Cardiac fibroblast (primary cell): ENCODE measurements at places on chromosomes 2 and 18.

DNA sequence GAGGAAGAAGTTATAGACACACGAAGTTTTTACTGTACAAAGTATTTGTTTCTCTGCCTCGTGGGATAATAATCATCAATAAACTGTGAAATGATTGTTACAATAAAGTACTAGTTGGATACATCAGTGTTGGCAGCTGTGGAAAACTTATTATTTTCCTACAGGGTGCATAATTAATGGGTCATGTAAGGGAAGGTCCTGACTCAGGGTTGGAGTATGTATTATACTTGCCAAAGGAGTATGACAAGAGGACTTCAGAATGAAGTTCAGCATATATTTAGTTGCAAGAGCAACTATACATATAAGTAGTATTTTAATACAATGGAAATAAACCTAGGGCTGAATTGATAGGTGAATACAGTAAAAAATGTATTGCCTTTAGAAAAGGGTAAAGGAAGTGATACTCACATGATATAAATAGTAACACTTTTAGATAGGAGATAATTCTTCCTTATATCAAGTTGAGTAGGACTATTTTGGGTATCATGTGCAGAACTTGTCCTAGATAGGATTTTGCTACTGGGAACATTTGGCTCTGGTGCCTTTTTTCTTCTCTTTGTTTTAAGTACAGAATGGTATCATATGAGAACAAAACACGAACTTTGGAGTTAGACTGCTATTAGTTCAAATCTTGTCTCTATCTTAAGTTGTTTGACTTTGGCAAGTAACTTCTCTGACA, 79.1 kb downstream of the PLCL1 start:
- peak; percentile 78 for DNase-seq

DNA sequence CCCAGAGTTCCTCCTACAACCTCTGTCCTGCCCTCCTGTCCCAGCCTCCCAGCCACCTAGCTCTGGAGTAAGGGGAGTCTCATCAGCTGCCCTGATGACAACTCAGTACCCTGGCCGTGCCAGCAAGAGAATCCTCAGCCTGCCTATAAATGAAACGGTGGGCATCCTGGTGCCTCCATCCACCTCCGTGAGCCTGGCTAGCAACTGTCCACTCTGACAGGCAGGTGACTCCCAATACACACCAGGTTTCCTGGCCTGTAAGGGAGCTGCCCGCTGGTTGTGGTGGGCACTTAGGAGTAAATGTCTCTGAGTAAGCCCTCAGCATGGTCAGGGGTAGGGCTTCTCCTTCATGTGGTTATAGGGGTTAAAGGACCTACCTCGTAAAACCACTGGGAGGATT, 81.5 kb downstream of the XDH start:
- no peak for DNase-seq

DNA sequence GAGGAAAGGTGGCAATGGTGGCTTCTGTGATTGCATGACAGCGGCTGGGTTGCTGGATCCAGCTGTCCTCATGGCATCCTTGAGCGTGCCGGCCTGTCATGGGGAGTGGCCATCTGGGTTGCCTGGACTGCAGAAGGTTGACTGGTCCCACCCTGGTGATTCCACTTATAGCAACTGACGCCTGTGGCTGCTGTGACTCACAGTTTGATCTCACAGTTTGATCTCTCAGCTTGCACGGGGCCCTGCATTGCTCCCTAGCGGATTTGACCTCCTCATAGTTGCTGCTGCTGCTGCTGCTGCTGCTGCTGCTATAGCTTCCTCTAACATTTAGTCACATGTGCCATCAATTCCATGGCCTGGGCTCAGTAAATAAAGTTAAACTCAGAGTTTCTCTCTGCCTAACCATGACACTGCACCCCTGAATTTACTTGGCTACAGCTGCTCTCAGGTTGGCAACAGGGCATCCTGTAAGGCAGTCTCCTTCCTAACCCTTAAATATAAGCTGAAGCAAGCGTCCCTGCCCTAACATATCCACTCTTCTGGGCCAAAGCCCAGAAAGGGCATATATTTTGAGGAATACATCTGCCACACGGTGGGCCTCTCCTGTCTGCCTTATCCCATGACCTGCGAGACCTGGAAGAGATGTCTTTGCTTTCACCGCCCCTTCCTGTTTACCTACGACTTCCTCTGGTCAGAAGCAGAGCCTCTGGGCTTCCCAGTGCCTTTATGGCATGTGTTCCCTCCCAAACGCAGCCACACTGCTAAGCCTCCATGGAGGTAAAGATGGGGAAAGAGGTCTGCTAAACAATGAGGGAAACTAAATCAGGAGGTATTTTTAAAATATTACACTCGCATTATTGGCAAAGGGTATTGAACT, 37.8 kb upstream of the CCDC150 start:
- peak; percentile 85 for DNase-seq

GRCh38 chr2:169119123-169119760, 49.9 kb downstream of the DHRS9 start:
- peak; percentile 47 for DNase-seq

- DNase-seq: no peak
Observed at GRCh38 chr2:159208438-159208837, 78.1 kb downstream of the WDSUB1 start.

DNA sequence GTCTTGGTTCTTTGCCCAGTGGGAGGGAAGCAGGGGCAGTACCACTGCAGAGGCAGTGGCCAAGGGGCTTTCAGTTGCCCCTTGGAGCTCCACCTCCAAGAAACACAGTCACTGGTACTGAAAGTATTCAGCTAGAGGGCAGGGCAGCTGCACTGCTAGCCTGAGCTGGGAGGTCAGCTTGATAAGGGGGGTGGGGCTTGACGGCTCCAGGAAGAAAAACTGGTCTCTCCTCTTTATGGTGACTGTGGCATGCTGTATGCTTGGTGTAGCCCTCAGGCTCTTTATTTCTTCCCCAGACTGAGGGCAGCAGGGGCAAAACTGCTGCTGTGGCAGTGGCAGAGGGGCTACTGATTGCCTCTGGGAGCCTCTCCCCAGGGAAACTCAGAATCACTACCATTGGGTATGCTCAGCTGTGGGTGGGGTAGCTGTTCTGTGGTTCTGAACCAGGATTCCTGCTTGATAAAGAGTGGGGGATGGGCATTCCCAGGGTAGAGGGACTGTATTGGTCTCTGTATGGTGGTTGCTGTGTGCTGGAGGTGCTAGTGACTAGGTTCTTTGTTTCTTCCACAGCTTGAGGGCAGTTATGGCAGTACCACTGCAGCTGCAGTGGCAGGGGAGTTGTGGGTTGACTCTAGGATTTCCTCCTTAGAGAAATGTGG, 134.6 kb upstream of the SCN7A start:
- no peak for DNase-seq

- no peak for DNase-seq
Observed at GRCh38 chr2:195018462-195018861, 638.6 kb upstream of the SLC39A10 start.

DNA sequence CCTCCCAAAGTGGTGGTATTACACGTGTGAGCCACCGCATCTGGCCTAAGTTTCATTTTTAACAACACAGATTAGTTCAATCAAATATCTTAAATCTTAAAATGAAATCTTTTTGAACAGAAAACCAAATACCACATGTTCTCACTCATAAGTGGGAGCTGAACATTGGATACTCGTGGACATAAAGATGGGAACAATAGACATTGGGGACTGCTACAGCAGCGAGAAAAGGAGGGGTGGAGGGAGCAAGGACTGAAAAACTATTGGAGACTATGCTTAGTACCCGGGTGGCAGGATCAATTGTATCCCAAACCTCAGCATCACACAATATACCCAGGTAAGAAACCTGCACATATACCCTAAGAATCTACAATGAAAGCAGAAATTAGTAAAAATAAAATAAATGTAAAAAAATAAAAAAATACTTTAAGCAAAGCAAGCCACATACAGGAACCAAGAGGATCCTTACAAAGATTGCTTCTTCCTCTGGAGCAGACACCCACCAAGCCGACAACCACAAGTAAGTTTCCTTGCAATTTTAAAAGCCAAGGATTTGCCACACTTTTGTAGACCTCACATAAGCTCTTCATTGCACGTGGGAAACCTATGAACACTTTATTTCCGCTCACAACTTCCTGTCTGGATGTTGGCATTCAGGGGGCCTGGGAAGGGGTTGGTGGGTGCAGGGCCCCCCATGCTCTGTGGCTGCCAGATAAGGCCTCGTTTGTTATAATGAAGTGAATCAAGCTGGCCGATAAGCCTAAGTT, 147.9 kb downstream of the MYCN start:
- no peak for DNase-seq

DNA sequence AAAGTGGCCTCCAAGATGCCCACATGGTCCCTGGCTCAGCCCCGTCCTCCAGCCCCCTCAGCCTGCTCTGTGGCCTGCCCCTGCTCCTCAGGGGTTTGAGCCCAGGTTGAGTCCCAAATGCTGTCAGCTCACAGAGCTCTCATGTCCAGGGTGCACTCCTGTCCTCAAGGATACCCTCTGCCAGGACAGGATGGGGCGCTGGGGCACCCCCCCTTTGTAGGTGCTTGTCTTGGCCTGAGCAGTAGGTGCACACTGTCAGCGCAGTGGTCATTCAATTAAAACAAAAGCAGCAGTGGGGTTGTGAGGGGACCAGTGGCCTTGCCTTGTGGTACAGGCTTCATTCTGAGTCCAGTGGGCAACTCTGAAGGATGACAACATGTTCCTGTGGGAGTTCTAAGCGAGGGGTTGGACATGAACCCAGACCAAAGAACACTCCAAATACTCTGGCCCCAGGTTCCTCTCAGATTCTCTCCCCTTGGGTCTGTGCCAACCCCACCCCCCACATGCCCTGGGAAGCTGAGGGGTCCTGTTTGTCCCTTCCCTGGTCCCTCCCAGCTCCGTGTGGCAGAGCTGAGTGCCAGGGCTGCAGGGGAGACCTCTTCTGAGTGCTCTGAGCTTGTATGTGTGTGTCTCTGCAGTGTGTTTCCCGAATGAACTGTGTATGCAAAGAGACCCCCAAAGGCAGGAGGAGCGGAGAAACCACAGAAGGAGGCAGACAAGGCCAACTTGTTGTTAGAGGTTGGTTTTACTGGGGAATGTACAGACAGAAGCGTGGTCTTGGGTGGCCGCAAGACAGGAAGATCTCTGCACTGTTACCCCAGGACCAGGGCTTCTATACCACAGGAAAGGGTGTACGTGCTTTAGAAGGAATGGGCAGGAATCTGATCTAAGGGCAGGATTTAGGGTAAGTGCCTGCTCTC, 155.6 kb upstream of the HS6ST1 start:
- no peak for DNase-seq

DNA sequence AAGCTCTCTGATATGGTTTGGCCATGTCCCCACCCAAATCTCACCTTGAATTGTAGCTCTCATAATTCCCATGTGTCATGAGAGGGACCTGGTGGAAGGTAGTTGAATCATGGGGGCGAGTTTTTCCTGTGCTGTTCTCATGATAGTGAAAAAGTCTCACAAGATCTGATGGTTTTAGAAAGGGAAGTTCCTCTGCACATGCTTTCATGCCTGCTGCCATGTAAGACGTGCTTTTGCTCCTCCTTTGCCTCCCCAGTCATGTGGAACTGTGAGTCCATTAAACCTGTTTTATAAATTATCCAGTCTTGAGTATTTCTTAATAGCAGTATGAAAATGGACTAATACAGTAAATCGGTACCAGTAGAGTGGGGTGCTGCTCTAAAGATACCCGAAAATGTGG, 34.9 kb downstream of the LTBP1 start:
- no peak for DNase-seq

GRCh38 chr2:197538412-197538811, 22.5 kb downstream of the MOB4 start:
- peak; percentile 29 for DNase-seq

- DNase-seq: peak; percentile 57
Observed at GRCh38 chr18:52236131-52236530, 103.9 kb upstream of the DCC start.

- no peak for DNase-seq
Observed at GRCh38 chr18:78779996-78780718, 199.5 kb upstream of the SALL3 start.

GRCh38 chr2:227124811-227125210, 39.2 kb downstream of the COL4A4 start:
- DNase-seq: no peak

GRCh38 chr2:241558532-241559322, at the start of gene BOK:
TSS of gene BOK (plus strand) at chr2:241558745. CDS start at chr2:241559484, 739 bp downstream.
- DNase-seq: peak; percentile 82

DNA sequence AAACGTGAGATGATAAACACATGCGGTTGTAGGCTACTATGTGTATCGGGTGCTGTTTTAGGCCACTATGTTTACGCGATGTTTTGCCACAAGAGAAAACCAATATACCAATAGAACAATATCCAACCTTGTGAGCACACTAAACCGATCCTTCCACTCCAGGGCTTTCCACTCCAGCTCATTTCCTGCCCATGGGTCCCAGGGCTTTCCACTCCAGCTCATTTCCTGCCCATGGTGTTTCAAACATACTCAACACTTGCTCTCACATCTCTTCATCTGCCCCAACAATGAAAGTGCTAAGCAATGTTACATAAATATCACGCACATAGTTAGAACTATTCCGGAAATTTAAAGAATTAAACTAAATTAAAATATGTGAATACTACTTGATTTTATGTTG, 80.0 kb downstream of the EPB41L3 start:
- DNase-seq: no peak

DNA sequence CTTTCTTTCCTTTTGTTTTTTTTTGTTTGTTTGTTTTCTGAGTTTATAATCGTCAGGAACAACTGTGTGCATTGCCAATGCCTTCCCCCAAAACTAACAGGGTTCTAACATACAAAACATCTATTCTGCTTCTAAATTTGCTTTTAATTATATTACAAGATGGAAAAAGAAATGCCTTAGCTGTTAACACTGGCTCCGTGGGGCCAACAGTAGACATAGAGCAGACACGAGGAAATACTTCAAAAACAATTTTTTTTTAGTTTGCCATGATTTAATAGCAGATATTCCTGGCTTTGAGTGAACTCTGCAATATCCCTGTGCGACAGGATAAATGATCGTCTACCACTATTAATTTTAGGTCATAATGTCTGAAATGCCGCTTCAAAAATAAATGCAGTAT, 153.3 kb upstream of the HNRNPA3 start:
- DNase-seq: no peak

GRCh38 chr18:7272311-7273049, 41.6 kb downstream of the LRRC30 start:
- DNase-seq: peak; percentile 87

DNA sequence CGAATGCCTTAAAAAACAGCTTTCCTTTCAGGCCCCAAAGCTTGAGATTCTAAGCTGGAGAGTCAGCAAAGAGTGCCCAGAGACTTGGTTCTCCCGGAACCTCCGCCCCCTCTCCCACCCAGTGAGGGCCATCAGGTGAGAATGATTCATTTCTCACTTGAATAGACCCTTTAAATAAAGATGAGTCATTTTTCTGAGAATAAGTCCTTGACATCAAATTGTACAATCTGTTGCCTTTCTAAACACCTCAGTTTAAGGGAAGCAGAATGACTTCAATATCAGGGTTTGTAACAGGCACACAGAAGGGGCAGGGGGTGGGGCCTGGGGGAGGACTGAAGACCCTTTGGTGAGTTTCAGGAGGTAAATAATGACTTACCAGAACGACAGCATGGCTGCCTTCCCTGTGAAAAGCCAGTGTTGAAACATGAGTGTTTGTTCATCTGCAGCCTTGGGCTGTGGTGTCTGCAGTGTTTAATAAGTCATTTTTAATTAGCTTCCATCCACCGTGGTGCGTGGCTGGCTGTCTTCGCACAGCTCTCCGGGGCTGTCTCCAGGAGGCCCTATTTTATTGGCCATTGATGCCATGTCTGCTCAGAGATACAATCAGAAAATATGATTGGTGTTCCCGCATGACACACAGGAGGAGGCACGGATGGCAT, 134.9 kb upstream of the ZNF236 start:
- DNase-seq: no peak
